ENCODE measurements at places on chromosomes 5 and 9.

GRCh38 chr5:131571669-131572168, 63.3 kb downstream of the RAPGEF6 start:
- no peak for DNase-seq

DNA sequence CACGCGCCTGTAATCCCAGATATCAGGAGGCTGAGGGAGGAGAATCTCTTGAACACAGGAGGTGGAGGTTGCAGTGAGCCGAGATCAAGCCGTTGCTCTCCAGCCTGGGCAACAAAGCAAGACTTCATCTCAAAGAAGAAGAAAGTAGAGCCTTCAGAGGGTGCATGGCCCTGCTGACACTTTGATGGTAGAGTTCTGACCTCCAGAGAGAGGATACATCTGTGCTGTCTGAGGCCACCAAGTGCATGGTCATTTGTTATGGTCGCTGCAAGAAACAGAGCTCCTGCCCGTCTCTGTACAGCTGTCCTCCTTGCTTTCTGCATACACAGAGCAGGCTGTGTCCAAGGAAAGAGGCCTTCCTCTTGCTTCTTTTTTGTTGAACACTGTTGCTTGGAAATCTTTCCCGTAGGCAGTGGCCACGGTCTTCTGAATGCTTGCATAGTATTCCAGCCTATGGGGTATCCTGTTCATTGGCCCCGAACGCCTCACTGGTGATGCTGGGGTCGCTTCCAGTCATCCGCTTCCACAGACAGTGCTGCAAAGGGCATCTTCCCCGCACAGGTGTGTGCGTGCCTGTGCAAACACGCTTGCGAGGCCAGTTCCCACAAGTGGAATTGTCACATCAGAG, 36.8 kb upstream of the UNC5A start:
- DNase-seq, result no peak

- no peak for DNase-seq
These were observed 46.8 kb upstream of the GRAMD2B start for GRCh38 chr5:126376443-126376842.

DNA sequence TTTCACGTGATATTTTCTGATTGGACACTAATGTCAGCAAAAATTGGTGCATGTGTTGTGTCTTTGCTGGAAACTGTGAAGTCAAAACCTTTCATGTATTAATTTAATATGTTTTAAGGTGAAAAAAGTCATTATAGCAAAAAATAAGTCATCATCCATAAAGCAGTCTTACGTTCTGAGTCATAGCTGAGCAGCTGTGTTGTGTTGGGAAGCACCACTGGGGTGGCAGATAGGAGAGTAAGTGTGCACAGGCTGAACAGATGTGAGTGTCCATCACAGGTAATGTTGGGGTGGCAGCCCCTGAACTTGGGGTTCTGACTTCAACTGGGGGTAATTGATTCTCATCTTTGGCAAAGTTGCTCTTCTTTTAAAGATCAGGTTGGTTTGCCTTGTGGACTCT, 156.8 kb downstream of the NXNL2 start:
- no peak for DNase-seq

GRCh38 chr5:29061381-29061780, 2023.0 kb upstream of the CDH9 start:
- DNase-seq, result no peak

DNA sequence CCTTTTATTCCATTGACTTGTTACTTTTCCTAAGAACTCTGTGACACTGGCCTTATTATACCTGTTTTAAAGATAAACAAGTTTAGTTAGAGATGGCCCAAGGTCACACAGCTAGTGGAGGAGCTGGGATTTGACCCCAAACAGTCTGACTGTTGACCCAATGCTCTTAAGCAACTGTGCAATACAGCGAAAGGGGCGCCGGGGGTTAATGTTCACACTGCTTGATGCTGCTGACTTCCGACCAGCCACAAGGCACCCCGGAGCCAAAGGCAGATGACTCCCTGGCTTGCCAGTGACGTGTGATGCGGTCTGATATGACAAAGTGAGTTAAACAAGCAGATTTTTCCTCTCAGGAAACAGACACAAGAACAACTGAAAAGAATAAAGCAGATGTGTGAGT, 23.9 kb downstream of the PIK3R1 start:
- DNase-seq, result peak; percentile 79

- no peak for DNase-seq
These were observed 29.3 kb downstream of the SEMA5A start for GRCh38 chr5:9516591-9516990.

GRCh38 chr9:76415154-76415553, 20.9 kb upstream of the RFK start:
- DNase-seq, result no peak

DNA sequence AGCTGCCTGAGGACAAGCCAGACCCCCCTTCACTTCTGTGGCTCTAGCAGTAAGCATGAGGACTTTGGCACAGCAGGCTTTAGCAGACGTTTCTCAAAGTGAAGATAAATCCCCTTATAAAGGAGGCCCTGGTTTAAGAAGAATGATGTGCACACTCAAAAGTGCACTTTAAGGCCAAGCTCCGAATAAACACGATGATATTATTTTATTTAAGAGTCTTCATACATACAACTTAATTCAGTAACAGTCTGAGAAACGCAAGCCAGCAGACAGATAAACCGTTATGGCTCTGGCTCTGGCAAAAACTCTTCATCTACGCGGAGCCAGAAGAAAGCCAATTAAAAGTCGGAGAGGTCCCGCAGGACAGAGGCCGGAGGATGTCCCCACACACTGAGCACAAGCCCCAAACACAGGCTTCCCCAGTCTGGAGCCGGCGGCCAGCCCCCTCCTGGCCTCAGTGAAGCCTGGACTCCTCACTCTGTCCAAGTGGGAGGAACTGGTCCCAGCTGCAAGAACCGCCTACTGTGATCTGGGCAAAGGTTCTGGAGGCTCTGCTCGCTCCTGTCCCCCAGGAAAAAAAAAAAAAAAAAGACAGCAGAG, 44.6 kb downstream of the ADAMTS2 start:
- no peak for DNase-seq

DNA sequence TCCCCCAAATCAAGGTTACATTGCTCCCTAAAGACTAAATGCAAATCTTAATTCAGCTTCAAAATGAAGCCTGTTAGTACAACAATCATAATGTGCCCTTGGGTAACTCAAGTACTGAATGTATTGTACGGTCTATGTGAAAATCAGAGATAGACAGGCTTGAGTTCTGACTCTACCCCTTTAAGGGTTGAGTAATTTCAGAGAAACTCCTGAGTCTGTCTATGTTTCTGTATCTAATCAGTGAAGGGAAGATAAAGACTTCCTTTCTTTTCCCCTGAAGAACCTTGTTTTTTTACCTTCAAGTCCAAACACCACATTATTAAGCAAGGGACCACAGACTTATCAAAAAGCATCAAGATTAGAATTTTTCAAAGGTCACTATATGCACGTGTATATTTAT, 108.2 kb downstream of the MPDZ start:
- no peak for DNase-seq

DNA sequence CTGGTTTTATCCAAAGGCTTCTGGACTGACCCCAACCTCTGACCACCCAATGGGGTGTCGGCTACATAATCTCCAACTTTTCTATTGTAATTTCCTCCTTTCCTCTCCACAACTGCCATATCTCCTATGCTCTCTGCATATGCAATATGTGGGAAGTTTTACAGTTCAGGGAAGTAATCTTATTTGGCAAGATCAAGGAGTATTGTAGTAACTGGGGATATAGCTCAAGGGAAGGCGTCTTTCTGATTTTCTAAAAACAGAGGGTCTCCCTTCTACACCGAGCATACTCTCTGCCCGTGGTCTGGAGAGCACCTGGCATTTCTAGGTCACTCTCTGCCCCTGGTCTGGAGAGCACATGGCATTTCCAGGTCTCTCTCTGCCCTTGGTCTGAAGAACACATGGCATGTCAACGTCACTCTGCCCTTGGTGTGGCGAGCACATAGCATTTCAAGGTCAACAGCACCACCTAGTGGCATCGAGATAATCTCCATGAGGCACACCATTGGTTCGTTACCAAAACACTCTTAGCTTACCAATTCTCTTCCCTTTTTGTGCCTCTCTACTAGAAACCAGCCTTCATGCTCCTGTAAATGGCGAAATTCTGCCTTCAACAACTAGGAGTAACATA, 616.4 kb upstream of the NUDT12 start:
- DNase-seq, result peak; percentile 13

DNA sequence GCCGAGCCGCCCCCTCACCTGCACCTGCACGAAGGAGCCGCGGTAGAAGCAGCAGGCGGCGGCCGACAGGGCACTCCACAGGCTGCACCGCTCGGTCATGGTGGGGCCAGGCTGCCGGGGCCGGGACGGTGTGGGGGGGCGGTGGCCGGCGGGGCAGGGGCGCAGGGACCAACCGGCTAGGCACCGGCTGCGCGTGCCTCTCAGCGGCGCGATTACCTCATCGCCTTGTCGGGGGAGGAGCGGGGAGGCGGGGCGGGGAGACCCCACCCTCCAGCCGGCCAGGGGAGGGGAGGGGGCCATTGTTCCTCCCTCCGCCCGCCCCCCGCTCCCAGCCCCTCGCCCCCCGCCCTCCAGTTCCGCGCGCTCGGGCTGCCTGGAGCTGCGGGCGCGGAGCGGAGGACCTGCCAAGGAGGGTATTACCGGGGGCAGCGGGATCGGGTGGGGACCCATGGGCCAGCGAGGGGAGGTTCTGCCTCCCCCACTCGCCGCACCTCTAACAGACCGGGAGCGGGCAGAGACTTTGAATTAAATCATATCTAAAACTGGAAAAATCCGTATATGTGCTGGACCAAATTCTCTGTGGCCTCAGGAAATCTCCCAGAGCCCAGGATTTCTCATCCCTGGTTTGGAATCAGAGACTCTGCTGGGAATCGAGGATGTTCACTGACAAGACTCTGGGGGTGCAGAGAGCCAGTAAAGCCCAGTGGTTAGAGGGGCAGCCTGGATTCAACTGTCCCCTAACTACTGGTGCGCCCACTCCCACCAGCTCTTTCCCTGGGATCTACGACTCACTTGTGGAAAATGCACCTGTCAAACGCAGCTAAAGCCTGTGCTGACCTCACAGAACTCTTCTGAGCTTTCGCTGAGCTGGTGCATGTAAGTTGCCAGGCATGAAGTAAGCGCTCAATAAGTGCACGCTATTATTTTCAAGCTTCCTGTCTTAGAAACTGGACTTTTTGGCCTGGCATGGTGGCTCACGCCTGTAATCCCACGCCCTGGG, 20.3 kb upstream of the TOR2A start:
- no peak for DNase-seq

- DNase-seq, result no peak
These were observed 51.8 kb downstream of the SH3TC2 start for GRCh38 chr5:149011084-149011483.

GRCh38 chr5:110341836-110342235, 384.6 kb downstream of the TMEM232 start:
- DNase-seq, result no peak

Measured in inflammatory macrophage treated with lipopolysaccharide for 4 hours (primary cell).